ENCODE measurements at places on chromosomes 12 and 14.

GRCh38 chr14:98137131-98138025, 1134.6 kb downstream of the BCL11B start:
- DNase-seq, result peak; percentile 24

- DNase-seq, result no peak
Measured at GRCh38 chr12:128312661-128313060, 45.7 kb downstream of the TMEM132C start.

DNA sequence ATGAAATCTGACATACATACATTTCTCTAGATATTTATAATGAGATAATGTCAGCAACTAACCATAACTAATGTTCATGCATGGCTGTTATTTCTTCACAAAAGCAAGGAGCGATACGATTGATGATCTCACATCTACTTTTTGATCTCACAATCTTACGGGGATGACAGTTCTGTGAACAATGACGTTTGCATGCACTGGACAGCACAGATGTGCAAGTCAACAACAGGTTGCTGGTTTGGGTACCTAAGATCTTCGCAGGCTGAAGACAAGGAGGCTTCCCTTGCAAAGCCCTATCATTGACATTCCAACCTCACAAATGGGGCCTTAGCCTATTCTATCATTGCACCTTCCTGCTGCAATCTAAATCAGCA, 53.6 kb downstream of the C12orf42 start:
- DNase-seq, result no peak

- no peak for DNase-seq
Measured at GRCh38 chr14:62592877-62593276, 452.4 kb downstream of the KCNH5 start.

DNA sequence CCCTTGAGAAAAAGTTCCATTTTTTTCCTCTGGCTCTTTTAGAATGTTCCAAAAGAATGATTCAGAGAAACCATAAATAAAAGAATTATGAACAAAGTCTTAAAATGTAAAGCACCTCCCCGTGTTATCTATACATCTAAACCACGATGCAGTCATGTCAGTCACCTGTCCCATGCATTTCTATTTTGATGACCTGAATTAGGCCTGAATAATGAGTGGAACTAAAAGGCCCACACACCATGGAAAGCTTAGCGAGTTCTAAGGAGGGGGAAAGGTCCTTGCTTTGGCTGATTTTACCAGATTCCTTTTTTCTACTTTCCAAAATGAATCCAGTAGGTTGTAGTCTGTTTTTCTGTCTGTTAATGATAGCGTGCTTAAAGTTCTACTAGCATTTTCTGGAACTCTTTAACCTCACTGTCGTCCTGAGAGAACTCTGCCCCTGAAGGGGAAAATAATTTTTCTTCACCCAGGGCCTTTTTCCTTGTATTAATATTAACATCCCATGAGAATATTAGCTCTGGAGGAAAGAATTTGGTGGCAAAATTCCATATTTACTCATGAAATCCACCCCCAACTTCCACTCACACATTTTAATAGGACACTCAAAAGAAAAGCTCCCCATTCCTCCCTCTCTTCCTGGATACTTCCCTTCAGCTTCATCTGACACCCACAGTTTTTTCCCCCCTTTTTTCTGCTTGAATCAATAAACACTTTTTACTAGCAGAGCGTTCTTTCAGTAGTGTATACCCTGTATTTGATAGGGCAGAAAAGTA, 266.3 kb upstream of the DIO2 start:
- DNase-seq, result no peak

DNA sequence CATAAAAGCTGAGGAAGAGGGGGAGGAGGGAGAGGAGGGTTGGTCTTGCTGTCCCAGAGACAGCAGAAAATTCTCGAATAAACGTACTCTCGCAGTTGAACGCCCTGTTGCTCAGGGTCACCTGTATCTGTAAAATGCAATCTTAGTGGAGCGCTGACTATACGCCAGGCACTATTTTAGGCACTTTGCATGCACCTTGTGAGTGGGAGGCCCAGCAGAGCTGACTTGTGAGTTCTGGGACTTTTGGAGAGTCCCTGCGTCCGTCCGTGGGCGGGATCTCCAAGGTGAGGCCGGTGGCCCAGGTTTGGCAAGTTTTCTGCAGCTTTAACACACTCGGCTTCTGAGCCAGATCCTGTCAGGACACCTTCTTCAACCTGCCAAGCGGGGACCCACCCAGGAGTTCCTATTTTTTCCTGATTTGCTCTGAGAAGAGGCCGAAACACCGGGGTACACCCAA, 32.5 kb upstream of the PLEKHG6 start:
- DNase-seq, result no peak

All from CD4-positive, alpha-beta T cell treated with Interleukin-4 for 4 hours (primary cell).